Epithelial cell of umbilical artery (primary cell): ENCODE measurements at places on chromosomes 12 and 14. TPM values are rescaled to one million over a fixed set of nuclear protein-coding genes. Genes with fewer than 3 reads are reported as not detected.

Gene STXBP6
- total RNA-seq, result not detected in 2 replicates

Gene SYT10
- total RNA-seq, result not detected in 2 replicates

Gene NGB
- total RNA-seq, result not detected in 2 replicates

Gene CLEC1B
- total RNA-seq, result not detected in 2 replicates

Gene ADGRD1
- total RNA-seq, result 0.15 TPM in 1 of 2 replicates, not detected in the other

Gene MMP17
- 3.9 and 7.4 TPM in 2 replicates for total RNA-seq
